ENCODE measurements at places on chromosomes 7 and 10. TPM values are rescaled to one million over a fixed set of nuclear protein-coding genes. Genes with fewer than 3 reads are reported as not detected.

GRCh38 chr7:155878250-155878649, 66.0 kb upstream of the SHH start:
- ATAC-seq = no peak

DNA sequence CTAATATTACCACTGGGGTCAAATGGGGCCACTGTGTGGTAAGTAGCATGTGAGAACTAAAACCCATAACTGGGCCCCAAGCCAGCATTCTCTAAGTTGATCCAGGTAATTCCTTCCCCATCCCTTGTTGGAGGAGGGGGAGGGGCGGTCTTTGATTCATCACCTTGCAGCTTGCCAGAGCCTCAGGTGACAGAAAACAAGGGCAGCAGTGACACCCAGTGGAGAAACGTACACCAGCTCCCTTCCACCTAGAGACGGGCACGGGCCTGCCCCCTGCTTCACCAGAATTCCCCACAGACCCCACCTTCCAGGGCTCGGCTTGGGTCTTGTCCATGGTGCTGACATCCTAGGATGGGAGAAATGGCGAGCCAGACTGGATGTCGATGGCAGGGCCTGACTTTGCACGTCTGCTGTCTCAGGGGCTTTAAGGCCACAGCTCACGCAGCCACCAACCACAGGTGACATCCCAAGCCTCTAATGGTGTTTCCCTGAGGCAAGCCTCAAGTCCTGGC, 102.0 kb downstream of the STRA8 start:
- ATAC-seq = peak; percentile 100

Gene TMEM196
- 12.5 TPM for total RNA-seq

- no peak for ATAC-seq
These were observed 14.9 kb downstream of the TMEM72 start for GRCh38 chr10:44925811-44926750.

DNA sequence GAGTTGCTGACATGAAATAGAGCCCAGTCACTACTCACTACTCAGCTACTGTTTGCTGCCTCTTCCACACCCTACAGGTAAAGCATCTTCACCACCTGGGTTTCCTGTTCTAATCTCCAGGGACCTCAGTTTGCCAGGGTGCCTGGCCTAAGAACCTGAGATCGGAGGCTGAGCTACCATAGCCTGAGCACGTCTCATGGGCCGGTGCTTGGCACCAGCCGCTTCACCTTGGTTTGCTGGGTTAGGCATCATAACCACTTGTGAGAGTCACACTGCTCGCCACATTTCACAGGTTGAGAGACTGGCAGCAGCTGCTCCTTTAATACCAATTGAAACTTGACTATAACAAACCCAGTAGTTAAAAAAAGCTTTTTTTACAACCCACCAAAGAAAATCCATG, 75.1 kb downstream of the EMX2 start:
- ATAC-seq = no peak

- ATAC-seq = no peak
These were observed 17.1 kb downstream of the COL13A1 start for GRCh38 chr10:69818676-69819239.

GRCh38 chr7:107609811-107610261, 29.8 kb downstream of the BCAP29 start:
- no peak for ATAC-seq

GRCh38 chr10:80131499-80131901, 1.0 kb upstream of the PLAC9 start:
- ATAC-seq = no peak

- ATAC-seq = no peak
These were observed 3.6 kb downstream of the PRKAR2B start for GRCh38 chr7:107047902-107048782.

DNA sequence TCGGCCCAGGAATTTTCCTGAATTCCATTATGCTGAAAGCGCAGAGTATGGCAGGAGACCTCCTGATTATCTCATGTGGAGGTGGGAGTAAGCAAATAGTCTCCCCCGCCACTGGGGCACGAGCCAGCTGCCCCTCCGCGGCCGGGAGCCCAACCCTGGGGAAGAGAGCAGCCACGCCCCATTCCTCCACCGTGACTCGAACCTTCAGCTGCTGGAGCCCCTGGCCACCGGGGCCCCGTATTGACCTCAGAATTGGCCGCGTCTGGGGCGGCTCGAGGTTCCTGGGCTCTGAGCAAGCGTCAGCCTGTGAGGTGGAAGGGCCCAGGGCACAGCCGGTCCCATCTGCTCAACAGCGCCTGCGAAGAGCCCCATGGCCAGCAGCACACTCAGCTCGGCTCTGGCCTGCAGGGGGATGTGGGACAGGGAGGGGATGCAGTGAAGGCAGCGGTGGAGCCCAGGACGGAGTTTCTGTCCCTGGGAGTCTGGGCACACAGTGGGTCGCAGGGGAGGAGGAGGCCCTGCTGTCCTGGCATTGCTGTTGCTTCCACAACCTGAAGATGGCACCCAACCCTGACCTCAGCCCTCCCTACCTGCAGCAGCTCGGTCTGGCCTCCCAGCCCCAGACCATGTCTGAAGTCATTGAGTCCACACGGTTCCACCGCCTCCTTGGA, 97.8 kb downstream of the CHST15 start:
- ATAC-seq = peak; percentile 80

GRCh38 chr7:69399401-69399800, 198.9 kb upstream of the AUTS2 start:
- peak; percentile 97 for ATAC-seq

- ATAC-seq = peak; percentile 66
These were observed 41.5 kb downstream of the PRF1 start for GRCh38 chr10:70561070-70561469.

Measured in motor neuron (in vitro differentiated cells).